ENCODE measurements at places on chromosomes 16 and 17.

GRCh38 chr16:569445-570254 lies at the start of gene PIGQ:
TSS of gene PIGQ (plus strand) at chr16:569968. CDS start at chr16:574075, 4,107 bp downstream.
- DNase-seq, result peak; percentile 43

- no peak for DNase-seq
These were observed 144.8 kb downstream of the GSG1L start for GRCh38 chr16:27918755-27919154.

GRCh38 chr17:49508061-49508865 lies 13.2 kb downstream of the NGFR start:
- no peak for DNase-seq

GRCh38 chr16:60729051-60729450 lies 1307.2 kb downstream of the CDH8 start:
- DNase-seq, result no peak

GRCh38 chr16:58348986-58349385 lies 43.3 kb upstream of the GINS3 start:
- DNase-seq, result peak; percentile 13

DNA sequence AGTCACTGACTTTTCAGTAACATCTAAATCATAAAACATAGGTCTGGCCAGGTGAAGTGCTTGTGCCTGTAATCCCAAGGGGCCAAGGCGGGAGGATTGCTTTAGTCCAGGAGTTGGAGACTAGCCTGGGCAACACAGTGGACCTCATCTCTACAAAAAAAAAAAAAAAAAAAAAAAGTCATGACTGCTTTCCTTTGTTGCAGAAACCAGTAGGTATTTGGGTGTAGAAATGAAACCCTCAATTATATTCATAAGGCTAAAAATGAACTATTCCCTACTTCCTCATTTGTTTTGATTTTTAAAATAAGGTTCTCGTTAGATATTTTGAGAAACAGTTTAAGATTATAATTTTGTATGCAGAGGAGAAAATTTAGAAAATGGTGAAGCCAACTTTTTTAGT lies 26.0 kb downstream of the PITPNC1 start:
- DNase-seq, result no peak

GRCh38 chr16:88064889-88065746 lies 113.9 kb downstream of the BANP start:
- no peak for DNase-seq

DNA sequence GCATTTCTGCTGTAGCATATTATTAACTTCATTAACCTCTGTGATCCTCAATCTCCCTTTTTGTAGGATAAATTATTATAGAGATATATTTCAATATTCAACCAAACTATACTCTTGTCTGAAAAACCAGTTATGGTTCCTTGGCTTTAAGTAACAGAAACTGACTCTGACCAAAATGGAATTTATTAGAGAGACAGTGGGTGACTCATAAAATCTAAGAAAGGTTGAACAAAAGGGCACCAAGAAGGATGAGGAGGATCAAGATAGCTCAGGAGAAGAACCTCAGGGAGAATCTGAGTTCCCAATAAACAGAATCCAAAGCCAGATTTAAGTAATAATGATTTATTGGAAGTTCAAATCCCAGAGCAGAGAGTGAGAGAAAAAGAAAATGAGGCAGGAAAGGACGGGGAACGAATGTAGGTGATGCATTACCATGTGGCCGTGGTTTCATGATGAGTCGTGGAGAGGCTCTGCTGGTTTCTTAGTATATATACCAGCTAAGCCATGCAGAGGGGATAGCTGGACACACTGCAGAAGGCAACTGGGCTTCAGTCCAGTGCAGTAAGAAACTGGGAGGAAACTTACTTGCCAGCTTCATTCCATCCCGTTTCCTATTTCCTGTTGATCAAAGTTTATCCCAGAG lies 151.5 kb upstream of the GOT2 start:
- DNase-seq, result no peak

DNA sequence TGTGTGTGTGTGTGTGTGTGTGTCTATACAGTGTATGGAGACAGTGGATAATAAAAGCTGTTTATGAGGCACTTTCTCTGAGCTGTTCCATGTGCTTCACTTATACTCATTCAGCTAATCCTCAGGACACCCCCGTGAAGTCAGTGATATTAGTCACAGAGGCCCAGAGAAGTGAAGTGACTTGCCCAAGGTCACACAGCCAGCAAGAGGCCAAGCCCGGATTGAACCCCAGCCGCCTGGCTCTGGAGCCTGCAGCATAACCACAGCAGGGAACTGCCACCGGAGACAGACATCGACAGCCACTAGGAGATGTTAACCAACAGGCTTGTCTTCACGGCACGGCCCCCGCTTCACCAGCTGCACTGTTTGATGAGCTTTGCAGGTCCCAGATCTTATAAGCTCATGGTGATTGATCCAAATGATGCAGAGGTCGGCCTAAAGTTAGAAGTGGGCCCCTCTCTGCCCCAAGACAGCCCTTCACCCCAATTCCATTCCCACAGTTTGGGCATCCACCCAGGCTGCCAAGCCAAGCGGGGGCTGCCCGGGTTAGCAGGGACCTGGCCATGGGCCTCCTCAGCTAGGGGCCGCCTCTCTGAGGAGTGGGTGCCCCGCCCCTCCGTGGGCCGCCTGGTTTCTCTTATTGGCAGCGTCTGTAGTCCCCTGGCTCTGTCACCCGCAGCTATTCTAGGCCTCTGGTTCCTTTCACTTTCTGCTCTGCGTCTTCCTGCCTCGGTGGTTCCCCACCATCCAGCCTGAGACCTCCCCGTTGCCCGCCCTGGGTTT lies 30.9 kb downstream of the SOCS1 start:
- DNase-seq, result peak; percentile 17

- peak; percentile 99 for DNase-seq
These were observed 27.8 kb upstream of the MEAK7 start for GRCh38 chr16:84532291-84532724.

DNA sequence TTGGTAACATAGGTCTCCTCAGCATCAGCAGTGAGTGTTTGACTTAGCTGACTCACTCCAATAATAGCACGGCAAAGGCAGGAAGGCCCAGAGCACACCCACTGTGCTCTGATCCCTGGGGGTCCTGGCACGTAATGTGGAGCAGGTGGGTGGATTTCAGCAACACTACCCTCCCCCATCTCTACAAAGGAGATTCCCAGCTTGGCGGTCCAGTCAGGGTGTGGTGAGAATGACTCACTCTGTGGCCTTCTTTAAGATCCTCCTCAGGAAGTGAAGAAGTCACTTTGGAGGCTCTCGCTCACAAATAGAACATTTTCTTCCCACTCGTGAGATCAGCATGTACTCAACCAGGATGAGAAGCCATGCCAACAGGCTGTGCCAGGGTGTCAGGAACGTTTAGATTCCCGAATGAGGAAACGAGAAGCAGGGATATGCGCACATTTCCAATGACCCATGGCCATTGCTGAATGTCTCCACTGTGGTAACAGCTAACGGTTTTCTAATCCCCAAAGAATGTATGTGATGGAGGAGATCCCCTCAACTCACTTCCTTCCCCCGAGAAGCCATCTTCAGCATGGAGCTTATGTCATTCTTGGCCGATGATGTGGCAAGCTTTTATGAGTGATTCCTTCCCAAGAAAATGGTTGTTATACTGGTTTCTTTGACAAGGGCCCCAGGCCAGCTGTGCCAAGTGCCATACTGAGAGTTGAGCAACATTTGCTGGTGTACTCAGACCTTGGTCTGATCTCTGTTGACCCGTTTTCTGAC lies 365.2 kb downstream of the C16orf95 start:
- DNase-seq, result peak; percentile 93

GRCh38 chr17:80025140-80025539 lies 10.5 kb downstream of the TBC1D16 start:
- DNase-seq, result peak; percentile 39

- no peak for DNase-seq
These were observed 69.6 kb downstream of the BCAS3 start for GRCh38 chr17:60747069-60747808.

DNA sequence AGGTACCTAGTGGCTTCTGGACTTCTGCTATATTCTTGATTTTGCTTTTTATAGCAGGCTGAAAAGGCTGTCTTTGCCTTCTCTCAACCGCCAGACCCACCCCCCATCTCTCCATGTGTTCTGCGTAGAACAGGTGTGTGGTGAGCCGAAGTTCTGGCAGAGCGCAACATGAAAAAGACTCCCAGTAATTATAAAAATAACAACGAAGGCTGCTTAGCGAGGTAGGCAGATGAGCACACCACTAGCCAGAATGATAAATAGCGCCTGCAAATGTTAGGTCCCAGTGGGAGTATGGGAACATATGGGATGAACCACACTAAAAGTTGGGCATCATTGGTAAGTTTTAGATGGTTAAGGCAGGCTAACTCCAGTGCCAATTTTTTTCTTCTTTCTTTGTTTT lies 14.0 kb upstream of the RBFOX1 start:
- DNase-seq, result no peak

DNA sequence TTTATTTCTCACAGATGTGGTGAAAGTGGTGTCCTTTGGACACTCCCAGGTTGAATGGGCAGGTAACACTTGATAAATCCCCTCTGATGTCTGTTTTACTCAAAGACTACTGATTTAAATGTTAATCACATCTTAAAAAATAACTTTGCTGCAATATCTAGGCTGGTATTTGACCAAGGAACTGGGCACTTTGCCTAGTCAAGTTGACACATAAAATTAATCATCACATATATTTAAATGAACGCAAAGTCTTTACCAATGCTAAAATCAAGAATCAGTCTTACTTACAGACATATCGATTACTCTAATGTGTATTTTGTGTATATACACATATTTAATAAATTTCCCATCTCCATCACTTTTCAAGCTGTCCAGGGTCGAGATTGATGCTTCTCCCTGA lies 7.0 kb downstream of the MT2A start:
- DNase-seq, result peak; percentile 43

GRCh38 chr17:82693168-82693867 lies 5.2 kb downstream of the RAB40B start:
- no peak for DNase-seq

GRCh38 chr17:77709594-77709993 lies 248.9 kb upstream of the TNRC6C start:
- DNase-seq, result no peak

GRCh38 chr17:14552306-14552705 lies 251.4 kb downstream of the HS3ST3B1 start:
- DNase-seq, result no peak

GRCh38 chr17:80917716-80918560 lies 73.7 kb upstream of the CHMP6 start:
- no peak for DNase-seq

DNA sequence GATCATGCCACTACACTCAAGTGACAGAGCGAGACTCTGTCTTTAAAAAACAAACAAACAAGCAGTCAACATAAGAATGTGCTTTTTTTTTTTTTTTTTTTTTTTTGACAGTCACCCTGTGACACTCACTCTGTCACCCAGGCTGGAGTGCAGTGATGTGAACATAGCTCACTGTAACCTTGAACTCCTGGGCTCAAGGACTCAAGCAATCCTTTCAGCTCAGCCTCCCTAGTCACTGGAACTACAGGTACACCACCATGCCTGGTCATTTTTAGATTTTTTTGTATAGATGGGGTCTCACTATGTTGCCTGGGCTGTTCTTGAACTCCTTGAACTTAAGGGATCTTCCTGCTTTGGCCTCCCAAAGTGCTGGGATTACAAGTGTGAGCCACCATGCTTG lies 15.3 kb upstream of the CHP2 start:
- no peak for DNase-seq

GRCh38 chr17:1486802-1487695 lies 5.4 kb downstream of the MYO1C start:
- DNase-seq, result peak; percentile 78

GRCh38 chr16:58110571-58111301 lies 18.4 kb downstream of the CFAP20 start:
- DNase-seq, result peak; percentile 65

Measured in amniotic epithelial cell (primary cell).